ENCODE measurements at places on chromosomes 16 and 17.

- no peak for DNase-seq
Measured at GRCh38 chr17:14922411-14922810, 342.7 kb downstream of the PMP22 start.

DNA sequence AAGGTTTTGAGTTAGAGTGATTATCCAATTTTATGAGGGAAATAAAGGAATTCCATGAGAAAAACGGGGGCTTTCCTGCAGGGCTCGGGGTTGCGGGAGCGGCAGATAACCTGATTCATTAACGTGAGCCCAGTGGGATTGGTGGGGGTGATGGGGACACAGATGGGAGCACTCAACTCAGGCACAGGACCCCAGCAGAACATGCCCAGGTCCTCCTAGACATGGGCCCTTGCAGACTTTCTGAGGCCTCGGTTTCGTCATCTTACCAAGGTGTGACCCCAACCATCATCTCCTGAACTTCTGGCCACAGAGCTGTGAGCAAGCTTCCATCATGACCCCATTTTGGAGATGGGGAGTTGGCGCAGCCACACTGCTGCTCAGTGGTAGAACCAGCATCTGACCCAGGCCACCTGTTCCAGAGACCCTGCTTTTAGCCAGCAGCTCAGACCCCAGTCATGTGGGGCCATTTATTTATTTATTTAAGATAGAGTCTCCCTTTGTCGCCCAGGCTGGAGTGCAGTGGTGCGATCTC, 22.3 kb downstream of the CARHSP1 start:
- DNase-seq: no peak

DNA sequence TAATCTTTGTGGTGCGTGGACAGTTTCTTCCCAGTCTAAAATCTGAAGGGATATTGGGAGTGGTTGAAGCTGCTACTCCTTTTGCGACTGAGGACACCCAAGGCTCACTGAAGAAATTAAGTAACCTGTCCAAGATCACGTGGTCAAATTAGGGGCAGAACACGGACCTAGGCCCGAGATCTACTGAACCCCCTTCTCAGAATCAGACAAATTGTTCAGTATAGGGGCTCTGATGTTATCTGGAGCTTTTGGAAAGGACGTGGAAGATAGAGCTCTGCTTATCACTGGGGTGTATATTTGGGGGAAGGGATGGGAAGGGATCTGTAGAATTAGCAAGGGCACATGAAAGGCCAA, 857 bp downstream of the TANGO6 start:
- no peak for DNase-seq

- no peak for DNase-seq
Measured at GRCh38 chr17:80825471-80826345, 165.9 kb upstream of the CHMP6 start.

DNA sequence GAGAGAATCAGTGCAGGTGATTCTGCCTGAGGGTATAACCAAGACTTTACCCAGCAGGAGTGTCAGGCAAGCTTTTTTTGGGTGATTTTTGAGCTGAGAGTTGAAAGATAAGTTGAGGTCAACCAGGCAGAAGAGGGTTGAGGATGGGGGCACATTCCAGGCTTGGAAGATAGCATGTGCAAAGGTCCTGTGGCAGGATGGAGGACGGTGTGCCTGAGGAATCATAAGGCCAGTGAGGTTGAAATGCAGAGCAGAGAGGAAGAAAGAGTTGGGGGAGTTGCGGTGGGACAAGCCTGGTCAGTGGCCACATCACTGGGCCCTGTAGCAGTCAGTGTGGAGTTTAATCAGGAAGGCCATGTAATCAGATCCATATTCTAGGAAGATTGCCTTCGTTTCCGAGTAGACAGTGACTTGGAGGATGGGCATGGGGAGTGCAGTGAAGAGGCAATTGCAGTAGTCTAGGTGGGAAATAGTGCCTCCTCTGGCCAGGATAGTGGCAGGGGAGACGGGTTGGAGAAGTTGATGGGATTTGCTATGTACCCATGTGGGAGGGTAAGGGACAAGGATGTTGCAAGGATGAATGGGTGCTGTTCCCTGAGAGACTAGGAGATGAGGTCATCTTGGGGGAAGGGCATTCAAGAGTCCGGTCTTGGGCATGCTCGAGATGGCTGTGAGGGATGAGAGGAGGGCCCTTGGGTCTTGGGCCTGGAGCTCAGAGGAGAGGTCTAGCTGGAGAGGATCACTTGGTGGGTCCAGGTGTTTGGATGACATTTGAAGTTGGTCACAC, 3.9 kb downstream of the PLEKHG4 start:
- no peak for DNase-seq

GRCh38 chr17:49556223-49556943, 19.3 kb upstream of the NXPH3 start:
- peak; percentile 86 for DNase-seq

- DNase-seq: no peak
Measured at GRCh38 chr16:3467182-3467581, 23.7 kb downstream of the NAA60 start.

DNA sequence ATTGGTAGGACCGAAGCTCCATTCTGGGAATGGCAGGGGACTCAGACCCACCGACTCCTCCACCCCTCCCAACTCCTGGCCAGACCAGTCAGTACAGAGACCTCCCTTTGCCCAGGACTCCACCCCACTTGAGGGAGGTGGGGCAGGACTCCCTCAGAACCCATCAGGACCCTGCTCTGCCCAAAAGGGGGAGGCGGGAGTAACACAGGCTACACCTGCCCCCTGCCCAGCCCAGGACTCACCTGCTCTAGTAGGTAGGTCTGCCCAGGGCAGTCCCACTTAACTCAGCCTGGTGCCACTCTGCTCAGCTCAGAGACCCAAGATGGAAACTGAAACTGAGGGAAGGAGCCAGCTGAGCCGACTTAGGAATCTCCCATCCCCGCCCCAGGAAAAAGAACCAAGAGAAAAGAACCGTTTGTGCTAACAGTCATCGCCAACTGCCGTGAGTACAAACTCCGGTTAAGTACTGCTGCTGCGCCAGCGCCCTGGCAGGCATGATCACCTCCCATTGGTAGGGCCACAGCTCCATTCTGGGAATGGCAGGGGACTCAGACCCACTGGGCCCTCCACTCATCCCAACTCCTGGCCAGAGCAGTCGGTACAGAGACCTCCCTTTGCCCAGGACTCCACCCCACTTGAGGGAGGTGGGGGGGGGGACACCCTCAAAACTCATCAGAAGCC, 503 bp downstream of the DHX58 start:
- peak; percentile 47 for DNase-seq

- DNase-seq: no peak
Measured at GRCh38 chr17:64787255-64787920, 125.3 kb upstream of the SMURF2 start.

GRCh38 chr16:66524601-66525164, 25.2 kb downstream of the TK2 start:
- DNase-seq: no peak

GRCh38 chr16:8742068-8742467, 55.4 kb downstream of the TMEM186 start:
- no peak for DNase-seq

DNA sequence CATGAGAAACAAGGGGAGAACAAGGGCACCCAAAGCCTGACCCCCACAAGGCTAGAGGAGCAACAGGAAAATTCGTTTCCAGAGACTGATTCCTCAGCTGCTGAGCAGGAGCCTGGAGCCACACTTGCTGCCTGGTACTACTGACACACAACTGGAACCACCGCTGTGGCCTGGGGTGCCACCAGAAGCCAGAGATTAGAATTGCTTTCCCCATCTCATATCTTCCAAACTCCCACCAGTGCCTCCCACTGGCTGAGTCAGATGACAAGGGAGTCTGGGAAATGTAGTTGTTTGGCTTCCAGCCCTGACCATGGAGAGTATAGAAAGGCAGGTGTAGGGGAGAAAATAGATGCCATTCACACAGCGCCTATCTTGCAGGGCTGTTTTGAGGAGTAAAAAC, 4.1 kb upstream of the TMEM11 start:
- peak; percentile 49 for DNase-seq

GRCh38 chr16:56423584-56424403, 1.6 kb downstream of the AMFR start:
- DNase-seq: no peak

DNA sequence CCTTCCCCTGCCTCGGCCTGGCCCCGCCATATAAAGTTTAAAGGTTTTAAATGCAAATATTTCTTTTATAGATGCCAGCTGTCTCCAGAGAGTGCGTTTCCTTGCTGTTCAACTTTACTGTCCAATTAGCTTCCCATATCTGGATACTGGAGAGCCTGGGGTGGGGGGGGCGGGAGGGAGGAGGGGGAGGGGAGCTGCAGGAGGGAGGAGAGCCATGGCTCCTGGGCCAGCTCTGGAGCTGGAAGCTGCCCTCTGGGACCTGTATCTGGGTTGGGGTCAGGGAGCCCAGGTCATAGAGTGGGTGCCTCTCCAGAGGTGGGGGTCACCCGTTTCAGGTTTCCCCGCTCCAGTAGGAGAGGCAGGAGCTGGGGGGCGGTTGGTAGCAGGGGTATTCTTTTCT, 6.2 kb upstream of the GSE1 start:
- no peak for DNase-seq

DNA sequence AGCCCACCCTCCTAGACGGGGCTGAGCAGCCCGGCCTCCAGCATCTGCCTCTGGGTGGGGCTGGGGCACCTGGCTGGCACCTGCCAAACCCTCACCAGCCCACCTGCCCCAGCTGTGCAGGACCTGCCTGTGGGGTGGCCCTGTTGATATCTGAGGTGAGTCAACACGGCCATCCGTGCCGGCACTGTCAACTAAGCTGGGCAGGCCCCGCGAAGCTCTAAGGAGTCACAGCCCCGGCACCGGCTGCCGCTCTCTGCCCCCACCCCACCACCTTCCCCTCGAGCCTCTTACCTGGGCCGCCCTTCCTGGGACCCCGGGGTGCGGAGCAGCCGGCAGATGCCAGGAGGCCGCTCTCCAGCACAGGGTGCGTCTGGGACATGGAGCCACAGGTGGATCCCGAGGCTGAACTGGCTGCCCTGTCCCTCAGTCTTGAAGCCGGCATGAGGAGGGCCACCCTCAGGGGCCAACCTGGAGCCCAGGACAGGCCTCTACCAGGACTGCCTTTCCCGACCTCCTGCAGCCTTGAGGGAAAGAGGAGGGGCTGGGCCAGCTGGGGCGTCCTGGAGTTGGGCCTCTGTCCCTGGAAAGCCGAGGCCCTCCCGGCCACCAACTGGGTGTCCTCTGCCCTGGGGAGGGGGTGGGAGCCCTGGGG, 515 bp downstream of the CBFA2T3 start:
- DNase-seq: no peak

GRCh38 chr16:68072038-68072695, 13.0 kb upstream of the NFATC3 start:
- DNase-seq: no peak

DNA sequence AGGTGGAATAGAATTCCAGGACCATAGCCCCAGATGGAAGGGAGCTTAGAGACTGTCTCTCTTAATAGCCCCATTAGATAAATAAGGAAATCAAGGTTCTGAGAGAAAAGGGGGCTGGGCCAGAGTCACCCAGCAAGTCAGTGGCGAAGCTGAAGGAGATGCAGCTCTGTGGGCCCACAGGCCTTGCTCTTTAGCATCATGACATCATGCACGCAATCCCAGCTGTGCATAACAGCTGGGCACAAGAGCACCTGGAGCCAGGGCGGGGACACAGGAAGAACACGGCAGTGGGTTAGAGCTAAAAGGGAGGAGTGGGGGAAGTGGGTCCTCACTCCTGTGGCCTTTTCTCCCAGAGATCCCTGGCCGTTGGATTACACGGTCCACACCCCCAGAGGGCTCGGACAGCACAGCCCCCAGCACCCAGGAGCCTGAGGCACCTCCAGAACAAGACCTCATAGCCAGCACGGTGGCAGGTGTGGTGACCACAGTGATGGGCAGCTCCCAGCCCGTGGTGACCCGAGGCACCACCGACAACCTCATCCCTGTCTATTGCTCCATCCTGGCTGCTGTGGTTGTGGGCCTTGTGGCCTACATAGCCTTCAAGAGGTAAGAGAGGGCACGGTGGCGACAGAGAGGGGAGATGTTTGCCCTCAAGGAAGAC, 15.1 kb downstream of the NGFR start:
- DNase-seq: no peak

GRCh38 chr16:78535098-78535497, 435.6 kb downstream of the WWOX start:
- DNase-seq: no peak

DNA sequence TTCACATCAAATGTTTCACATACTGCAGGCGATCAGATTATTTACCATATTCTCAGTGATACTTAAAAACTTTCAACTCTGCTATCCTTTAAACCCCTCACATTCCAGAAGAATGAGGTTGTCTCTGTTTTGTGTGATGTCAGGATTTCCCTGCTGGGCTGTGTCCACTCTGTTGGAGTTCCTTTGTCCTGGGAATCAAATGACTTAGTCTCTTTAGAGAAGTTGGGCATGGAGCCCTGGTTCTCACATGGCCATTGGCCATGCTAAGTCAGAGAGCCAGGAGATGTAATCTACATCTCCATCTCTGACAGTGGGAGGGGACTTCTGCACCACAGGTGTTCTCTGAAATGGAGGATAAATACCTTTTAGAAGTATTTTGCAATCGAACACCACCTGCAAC, 205.1 kb upstream of the MAF start:
- DNase-seq: no peak

GRCh38 chr16:66750279-66751052, 943 bp downstream of the DYNC1LI2 start:
- no peak for DNase-seq

GRCh38 chr17:41434005-41434404, 6.8 kb downstream of the KRT38 start:
- no peak for DNase-seq

GRCh38 chr17:40219594-40220338, 662 bp downstream of the WIPF2 start:
- DNase-seq: peak; percentile 37

Measured in stimulated activated CD4-positive, alpha-beta T cell treated with anti-CD3 and anti-CD28 coated beads, Interleukin-2, amount 100 ng/mL, for 24 hours (primary cell).